Hippocampal formation (tissue), 2 donors: ENCODE measurements at places on chromosomes 11 and 22.

GRCh38 chr11:19683141-19683805 is 29.4 kb upstream of the NAV2 start:
- no peak for DNase-seq

DNA sequence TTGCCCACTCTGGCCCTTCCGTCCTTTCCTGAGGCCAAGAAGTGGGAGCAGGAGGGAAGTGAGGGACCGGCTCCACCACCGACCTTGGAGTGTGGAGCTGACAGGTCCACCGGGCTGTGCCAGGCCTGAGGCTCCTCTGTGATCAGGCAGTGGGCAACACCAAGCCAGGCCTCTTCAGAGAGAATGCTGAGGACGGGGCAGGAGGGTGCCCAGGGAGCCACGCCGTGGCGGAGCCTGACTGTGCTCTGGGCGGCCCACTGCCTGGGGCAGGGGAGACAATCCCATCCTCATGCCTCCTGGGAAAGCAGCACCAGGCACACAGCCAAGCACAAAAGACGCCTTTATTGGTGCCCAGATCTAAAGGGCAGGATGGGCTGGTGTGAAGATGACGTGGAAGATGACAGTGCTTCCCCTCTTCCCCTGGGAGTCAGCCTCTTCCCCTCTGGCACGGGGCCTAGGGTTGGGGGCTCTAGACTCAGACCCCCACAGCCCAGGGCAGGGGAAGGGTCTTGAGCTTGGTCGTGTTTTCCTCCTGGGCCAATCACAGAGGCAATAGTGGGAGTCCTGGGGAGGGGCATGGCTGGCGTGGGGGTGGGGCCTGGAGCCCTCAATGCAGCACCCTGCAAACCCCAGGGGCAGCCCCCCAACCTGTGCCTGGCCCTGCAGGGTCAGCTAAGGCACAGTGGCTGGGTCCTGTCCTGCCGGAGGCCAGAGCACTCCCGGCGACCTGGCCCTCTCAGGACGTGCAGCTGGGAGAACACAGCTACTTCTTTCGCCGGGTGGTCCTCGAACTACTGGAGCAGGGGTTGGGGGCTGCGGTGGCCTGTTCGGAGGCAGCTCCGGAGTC is 4.7 kb downstream of the LMF2 start:
- no peak for DNase-seq

DNA sequence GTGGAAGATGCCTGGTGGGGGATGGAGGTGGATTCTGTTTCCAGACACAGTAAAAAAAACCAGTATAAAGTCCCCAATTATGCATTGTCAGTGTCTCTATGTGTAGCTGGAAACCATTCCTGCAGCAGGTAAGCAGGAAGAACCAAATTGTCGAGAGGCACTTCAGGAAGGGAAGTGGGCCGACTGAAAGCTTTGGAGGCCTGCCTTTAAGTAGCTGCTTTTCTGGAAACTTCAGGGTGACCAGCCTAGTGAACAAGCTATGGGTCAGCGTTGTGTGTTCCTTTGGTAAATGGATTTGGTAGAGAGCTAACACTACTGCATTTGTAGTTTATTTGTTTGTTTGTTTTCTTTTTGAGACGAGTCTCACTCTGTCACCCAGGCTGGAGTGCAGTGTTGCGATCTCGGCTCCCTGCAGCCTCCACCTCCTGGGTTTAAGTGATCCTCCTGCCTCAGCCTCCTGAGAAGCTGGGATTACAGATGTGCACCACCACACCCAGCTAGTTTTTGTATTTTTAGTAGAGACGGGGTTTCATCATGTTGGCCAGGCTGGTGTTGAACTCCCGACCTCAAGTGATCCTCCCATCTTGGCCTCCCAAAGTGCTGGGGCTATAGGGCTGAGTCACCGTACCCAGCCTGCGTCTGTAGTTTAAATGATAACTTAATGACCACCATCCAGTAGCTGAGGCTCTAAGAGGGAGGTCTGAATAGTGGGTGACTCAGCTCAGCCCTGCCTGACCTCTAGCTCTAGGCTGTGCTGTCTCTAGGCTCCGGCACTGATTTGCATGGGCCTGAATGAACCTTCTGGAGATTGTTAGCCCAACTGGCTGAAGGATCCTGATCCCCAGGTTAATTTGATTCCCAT is 12.8 kb downstream of the PTPRJ start:
- DNase-seq, result no peak

DNA sequence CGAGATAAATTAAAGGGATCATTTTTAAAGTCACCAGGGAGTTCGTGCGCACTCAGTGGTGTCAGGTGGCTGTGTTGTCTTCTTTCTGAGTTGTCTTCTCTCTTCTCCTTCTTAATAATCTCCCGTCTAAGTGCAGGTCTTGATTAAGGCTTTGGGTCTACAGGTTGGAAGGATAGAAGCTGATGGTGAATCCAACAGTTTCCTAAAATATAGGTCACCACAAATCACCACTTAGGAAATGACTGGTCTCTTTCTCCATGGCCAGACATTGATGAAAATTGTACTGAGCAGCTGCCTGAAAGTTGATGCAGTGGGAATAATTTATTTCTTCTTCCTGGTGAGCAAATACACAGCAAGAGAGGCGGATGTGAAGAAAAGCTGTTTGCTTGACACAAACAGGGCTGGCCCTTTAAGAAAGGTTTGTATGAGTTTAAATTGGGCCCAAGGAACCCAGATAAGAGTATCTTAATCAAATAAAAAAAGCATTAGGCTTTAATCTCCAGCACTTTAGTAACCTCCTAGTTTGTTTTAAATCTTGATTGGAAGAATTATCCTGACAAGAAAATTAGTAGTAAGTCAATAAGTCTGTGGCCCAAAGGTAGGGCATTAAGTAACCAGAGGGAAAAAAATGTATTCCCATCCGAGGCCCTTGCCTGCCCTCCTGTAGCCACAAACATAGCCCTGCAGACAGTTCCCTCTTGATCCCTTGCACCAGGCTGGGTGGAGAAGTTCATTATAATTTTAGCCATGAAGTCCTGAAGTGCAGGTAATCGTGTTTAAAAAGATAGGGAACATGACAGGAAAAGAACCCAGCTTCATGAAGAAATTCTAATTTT is 245.8 kb downstream of the KIRREL3 start:
- DNase-seq, result no peak

DNA sequence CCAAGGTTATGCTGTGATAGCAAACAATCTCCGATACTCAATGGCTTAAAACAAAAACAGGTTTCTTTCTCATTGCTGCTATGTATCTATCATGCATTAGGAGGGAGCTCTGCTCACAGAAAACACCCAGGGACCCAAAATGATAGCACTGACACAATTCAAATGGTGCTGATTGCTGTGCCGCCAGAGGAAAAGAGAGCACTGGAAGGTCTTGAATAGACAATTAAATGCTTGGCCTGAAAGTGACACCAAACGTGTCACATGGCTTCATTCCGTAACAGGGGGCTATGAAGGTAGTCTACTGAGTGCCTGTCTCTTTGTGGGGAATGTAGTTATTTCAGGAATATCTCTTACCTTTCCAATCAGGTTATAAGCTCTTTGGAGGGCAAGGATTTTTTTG is 94.2 kb downstream of the FAR1 start:
- no peak for DNase-seq

DNA sequence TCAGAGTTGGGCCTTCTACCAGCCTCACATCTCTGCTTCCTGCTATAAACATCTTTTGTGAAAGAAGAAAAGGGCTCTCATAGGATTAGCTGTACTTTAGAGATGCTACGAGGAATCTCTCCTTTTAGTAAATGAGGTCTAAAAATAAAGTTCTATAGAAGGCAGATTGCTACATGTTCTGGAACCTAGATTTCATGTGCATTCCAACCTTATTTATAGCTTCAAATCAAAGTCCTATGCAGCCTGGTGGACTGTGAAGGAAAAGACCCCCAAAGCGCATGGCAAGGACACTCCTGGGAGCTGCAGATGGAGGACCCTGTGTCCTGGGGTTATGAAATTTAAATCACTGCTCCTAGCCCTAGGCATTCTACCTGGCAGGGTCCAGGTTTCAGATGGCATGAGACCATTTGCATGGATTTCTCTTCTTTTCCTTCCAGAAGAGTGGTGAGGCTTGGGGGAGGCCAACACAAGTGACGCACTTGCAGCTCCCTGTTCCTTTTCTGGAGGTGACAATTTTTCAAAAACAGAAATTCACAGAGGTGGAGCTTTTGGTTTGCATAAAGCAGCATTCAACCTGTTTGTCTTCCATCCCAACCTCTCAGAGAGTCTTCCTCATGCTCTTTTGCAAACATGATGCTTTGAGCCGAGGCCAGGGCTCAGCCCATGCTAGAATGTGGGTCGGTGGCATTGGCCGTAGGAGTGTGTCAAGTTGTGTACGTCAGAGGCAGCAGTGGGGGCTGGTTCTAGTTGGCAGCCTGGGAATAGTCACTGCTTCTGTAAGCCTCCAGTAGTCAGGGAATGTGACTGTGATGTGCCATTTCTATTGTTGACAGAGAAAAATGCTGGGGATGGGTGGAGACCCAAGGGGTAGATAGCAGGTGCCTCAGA is 6.3 kb downstream of the CRY2 start:
- no peak for DNase-seq

DNA sequence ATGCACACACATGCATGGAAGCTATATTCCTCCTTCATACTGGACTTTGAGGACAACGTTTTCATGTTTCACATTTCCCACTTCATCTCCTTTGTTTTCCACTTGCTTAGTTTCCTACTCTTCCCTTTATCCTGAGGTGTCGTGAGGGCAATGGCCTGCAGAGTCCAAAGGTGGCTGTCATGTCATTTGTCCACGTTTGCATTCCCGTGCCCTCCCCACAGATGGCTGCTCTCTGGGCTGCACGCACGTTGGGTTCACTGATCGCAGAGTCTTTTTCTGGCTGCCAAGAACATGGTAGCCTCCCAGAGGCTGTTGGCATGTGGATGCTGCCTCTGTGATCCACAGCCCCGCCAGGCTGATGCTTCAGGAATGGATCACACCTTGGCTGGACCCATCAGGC is 256.0 kb downstream of the ST3GAL4 start:
- DNase-seq, result no peak

GRCh38 chr11:132718711-132719671 is 813.3 kb downstream of the OPCML start:
- no peak for DNase-seq

- no peak for DNase-seq
Observed at GRCh38 chr11:20017320-20017719, 143.0 kb downstream of the DBX1 start.

DNA sequence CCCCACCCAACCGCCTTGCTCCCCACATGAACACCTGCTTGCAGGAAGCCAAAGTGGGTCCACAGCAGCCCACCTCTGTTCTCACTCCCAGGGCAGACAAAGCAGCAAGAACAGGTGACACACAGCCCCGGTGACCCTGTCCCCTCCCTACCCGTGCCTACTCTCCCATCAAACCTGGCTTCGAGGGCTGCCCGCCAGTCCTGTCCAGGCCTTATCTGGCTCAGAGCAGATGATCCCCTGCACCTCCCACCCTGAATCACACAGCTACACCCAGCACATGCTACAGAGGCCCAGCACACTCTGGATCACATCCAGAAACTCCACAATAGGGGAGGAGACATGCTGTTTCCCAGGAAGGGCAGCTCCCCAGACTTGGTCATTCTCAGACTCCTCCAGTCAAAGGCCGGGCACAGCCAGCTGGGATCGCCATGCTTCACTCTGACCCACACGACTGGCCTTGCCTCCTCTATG is 6.2 kb upstream of the RGL4 start:
- DNase-seq, result no peak

GRCh38 chr11:70755410-70756158 is 357.3 kb downstream of the CTTN start:
- DNase-seq, result peak; percentile 64

DNA sequence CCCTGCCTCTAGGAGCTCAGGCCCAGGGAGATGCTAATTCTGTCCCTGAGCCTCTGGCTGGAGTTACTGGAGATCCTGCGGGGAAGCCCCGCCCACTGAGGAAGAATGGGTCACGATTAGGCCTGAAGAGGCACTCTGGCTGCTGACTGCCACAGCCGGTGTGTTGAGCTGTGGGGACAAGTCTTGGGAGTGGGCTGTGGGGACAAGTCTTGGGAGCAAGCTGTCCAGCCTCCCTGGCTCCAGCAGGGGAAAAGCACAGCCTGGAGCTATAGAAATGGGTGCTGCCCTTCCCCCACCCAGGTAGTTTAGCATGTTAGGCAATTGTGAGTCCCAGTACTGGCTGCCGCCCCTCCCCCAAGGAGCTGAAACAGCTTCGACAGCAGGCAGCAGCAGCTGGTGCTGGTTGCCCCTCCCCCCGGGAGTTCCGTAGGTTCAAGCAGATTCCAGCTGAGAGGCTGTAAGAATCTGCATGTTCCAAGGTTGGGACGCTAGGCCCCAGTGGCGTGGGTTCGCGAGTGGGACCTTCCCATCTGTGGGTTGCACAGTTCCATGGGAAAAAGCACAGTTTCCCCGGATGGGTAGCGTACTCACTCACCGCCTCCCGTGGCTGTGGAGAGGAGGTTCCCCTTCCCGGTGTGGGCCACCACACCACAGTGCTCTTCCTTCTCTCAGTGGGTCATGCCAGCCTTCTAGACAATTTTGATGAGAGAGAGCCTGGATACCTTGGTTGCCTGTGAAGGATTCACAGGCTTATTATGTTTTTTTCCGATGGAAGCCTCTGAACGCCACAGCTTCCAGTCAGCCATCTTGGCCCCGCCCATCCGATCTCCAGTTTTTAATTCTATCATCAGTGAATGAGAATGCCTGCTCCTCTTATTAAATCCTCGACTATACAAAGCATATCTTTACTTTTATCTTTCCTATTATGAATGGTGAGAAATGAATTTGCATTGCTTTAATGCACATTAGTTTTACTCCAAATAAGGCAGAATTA is 61.5 kb downstream of the MSANTD4 start:
- DNase-seq, result no peak

DNA sequence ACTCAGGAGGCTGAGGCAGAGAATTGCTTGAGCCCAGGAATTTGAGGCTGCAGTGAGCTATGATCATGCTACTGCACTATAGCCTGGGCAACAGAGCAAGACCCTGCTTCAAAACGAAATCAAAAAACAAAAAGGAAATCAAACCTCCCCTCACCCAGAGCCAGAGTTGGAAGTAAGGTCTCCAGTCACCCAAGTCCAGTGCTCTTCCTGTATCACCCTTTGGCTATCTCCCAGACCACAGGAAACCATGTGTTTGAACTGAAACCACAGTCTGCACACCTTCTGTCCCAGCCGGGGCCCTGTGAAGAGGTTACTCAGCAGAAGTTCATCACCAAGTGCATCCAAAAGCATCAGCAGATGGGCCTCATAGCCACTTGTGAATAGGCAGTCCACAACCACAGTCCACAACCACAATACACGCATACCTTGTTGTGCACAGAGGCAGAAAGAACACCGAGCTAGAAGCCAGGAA is 4.6 kb downstream of the MYH9 start:
- no peak for DNase-seq

GRCh38 chr11:84812471-84812969 is 814.6 kb downstream of the DLG2 start:
- DNase-seq, result no peak

GRCh38 chr11:76566811-76567210 is 103.7 kb downstream of the LRRC32 start:
- DNase-seq, result no peak
